ENCODE measurements at places on chromosomes 2 and 18.

DNA sequence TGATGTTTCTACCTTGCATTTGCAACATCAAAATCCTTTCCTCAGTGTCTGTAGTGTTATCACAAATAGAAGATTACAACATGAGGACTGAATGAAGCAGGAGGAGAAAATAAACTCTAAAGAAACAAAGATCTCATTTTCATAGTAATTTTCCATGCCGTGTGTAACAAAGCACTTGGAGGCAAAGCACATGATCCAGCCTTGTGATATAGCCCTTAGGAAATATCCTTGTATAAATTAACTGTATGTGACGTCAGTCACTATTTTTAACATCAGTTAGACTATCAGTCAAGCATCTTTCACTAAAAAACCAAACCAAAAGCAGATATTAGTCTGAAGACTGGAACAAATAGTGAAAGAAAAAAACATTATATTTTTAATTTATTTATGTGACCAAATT is 492.1 kb upstream of the CNTNAP5 start:
- no peak for DNase-seq

- DNase-seq, result no peak
These were observed 80.4 kb downstream of the STK39 start for GRCh38 chr2:168166902-168167510.

- DNase-seq, result no peak
These were observed 640.4 kb upstream of the CHAC2 start for GRCh38 chr2:53127061-53127650.

DNA sequence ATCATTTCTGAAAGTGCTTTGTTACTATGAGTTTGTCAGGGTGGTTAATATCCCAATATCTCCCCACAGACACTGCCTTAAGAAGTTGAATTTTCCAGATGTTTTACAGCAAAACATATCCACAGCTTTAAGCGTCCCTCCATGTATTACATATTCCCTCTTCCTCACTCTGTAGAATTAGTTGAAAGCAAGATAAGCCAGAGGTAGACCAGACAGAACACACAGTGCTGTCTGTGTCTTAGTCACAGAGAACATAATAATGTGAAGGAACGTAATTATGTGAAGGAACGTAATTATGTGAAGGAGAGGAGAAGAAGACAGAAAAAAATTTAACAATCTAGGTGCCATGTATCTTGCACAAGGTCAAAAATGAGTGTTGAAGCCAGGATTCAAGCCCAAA is 81.9 kb upstream of the LRATD1 start:
- DNase-seq, result no peak

- DNase-seq, result no peak
These were observed 111.9 kb upstream of the LYPD6 start for GRCh38 chr2:149218497-149218896.

DNA sequence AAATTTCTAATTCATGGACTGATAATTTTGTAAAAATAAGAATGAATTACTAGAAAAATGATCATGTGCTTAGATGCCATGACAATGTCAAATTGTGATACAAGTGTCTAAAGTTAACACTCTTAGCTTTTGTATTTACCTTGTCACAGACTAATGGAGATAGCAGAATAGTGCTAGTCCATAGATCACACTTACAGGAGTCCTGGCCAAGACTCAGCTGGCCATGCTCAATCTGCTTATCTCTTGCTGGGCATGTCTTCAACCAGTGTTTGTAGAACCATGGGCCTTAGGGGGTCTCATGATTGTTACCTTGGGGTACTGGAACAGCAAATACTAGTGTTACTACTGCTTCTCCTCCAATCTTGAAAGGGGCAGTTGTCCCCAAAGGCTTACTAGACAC is 44.0 kb downstream of the TET3 start:
- DNase-seq, result no peak

GRCh38 chr2:151297882-151298281 is 8.4 kb upstream of the NMI start:
- no peak for DNase-seq

DNA sequence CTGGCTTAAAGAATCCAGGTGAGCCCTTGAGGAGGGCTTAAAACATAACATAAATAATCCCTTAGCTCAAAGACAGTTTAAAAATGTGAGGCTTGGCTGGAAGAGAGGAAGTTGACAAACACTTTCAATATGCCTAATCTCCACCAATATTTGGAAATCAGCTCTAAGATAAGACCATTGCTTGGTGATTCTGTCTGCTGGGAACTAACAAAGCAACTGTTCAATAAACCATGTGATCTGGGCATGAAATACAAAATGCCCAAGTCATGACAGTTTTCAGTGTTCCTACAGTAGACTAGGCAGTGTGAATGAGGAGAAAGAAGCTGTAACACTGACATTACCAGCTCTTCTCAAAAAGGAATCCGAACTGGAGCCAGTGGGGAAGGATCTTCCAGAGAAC is 10.7 kb downstream of the MFF start:
- DNase-seq, result no peak

GRCh38 chr18:65146482-65147021 is 604.3 kb upstream of the CDH7 start:
- DNase-seq, result no peak

DNA sequence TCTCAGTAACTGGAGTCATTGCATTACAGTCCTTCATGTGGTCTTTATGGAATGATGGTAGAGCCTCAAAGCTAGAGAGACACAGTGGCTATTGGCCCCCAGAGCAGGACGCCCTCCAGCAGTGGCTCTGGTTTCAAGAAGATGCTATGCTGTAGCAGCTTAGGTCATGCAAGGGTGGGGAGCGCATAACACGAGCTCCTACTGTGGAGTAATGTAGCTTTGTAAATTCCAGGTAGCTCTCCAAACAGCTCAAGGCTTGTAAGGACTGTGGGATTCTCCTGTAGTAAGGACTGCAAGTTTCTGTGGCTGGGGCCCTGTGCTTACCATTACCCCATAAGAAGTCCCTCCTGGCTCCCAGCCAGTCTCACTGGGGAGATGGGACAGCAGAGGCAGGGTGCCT is 15.6 kb downstream of the APLF start:
- DNase-seq, result no peak

GRCh38 chr2:111160758-111161157 is 40.0 kb downstream of the BCL2L11 start:
- no peak for DNase-seq

DNA sequence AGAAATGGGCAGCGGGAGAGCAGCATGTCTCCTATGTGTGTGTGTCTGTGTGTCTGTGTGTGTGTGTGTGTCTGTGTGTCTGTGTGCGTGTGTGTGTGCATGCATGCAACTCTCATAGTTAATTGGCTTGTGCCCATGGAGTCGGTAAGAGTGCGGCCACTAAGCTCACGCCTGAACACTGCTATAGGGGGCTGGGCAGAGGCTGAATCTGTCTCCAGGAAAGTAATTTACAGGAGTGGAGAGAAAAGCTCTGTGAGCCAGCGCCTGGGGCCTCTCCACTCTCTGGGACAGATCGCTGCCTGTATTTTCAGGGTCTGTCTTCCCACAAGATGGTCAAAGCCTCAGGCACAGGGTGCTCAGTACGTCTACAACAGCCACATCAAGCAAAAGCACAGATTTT is 553.4 kb downstream of the TNS1 start:
- no peak for DNase-seq

- no peak for DNase-seq
These were observed 234.3 kb downstream of the ALK start for GRCh38 chr2:29687121-29687520.

GRCh38 chr2:199336546-199336945 is 121.2 kb downstream of the SATB2 start:
- no peak for DNase-seq

- DNase-seq, result no peak
These were observed 9.8 kb downstream of the TMEM131 start for GRCh38 chr2:97985998-97986397.

GRCh38 chr18:44521668-44522022 is 159.0 kb upstream of the SETBP1 start:
- no peak for DNase-seq

DNA sequence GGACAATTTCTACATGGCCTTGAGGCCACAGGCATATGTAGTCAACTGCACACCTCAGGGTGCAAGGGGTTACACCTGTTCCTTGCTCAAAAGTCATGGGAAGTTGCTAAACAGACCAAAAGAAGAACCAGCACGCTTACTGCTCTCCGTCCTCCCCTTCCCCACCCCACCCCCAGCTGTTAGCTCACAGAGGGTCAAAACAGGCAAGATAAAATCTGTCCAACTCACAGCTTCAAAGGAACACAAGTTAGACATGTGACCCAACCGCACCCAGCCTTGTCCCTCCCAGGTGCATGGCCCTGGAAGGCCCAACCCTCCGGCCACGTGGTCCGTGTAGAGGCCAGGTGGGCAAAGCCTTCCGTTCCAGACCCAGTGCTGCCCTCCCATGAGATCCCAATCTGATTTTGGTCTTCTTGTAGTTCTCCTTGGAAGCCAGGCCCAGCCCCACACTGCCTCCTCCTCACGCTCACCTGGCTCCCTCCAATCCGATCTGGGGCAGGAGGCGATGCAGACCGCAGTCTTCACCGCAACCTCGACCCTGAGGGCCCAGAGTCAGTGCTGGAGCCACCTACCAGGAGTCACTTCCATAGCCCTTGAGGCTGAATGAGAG is 14.5 kb upstream of the ASPRV1 start:
- DNase-seq, result no peak

DNA sequence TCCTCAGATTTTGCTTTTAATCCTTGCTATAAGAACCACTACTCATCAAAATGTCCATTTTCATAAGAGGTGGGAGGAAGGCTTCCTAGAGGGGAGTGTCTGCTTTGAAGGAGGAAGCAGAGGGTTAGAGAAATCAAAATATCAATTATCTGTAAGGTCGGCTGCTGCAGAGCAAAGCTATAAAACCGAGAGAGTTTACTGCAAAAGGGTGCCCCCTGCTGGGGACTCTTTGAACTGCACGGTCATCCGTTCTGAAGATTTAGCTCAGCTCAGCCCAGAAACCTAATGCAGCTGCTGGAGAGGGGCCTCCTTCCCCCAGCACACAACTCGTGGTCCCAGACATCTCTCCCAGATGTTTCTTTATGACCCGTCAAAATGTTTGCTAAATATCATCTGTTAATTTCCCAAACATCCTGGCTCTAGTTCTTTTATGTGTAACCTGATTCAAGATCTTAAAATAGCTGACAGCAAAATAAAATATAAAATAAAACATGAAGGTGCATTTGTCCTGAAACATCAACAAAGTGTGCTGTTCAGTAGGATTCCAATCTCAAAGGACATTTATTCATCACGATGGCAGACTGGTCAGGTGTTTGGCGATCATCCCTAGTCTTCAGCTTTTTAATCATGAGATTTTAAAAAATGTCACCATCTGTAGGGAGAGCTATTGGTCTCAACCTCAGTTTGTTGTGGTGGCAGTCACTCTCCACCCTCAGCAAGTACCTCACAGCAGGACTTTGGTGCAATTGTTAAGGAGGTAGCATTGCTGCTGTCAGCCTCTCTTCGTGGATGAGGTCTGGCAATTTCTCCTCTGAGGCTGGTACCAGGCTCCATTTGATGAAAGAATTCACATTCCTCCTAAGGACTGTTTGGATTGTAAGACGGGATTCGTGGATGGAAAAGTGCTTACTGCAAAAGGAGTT is 185.9 kb downstream of the MTX2 start:
- DNase-seq, result peak; percentile 23

- DNase-seq, result no peak
These were observed 65.4 kb upstream of the ACAA2 start for GRCh38 chr18:49878567-49879270.

GRCh38 chr18:77433076-77433475 is 183.4 kb downstream of the GALR1 start:
- no peak for DNase-seq

DNA sequence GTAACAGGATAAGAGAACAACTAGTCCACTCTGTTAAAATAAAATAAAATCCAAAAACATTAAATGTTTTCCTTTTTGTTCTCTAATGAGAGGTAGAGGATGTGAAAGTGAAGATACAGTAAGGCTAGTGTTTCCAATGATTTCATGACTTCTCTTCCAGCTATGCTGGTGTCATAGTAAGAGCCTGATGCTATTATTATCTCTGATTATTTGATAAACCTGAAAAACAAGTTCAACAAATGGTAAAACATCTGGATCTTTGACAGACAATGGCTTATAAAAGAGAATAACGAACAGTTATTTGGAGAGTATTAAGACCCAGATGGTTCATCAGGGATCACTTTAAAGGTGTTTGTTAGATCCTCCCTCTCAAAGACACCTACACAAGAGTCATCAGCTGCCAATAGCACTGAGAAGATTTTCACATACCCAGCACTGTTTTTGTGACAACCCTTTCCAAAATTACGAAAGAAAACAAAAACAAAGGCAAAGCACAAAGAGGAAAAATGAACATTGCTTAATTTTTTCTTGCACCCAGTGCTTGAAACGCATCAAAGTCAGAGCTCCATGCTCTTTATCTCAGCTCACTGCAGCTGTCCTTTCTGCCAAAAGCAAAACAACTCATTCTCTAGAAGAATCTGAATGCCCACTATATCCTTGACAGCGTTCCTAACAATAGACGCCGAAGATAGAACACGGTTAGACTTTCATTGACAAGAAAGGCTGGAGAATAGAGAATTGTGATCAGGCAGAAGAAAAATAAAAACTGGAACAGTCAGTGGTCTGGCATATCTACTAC is 168.6 kb downstream of the SLC8A1 start:
- DNase-seq, result no peak

DNA sequence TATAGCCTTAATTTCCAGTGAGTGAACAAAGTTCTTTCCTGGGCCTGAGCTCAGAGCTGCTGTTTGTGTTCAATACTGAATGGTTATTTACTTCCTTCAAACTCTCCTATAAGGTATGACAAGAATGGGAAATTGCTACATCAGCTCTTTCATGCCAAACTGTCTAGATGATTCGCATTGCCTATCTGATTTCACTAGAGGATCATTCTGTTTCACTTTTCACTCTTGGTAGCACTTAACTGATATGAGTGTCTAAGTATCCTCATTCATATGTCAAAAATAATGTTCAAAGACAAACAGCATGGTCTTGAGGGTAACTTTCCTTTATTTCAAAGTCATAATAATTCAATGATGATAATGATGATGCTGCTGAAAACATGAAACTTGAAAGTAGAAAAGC is 32.9 kb upstream of the SCG2 start:
- no peak for DNase-seq

DNA sequence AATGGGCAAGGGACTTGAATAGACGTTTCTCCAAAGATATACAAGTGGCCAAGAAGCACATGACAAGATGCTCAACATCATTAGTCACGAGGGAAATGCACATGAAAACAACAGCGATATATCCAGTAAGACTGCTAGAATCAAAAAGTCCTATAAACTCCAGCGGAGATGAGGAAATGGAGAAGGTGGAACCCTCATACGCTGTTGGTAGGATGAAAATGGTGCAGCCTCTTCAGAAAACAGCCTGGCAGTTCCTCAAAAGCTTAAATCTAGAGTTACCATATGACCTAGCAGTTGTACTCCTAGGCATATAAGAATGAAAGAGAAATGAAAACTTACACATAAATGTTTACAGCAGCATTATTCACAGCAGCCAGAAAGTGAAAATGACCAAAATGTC is 48.1 kb downstream of the HPCAL1 start:
- DNase-seq, result no peak

GRCh38 chr18:21449367-21450290 is 150.9 kb downstream of the ESCO1 start:
- no peak for DNase-seq

DNA sequence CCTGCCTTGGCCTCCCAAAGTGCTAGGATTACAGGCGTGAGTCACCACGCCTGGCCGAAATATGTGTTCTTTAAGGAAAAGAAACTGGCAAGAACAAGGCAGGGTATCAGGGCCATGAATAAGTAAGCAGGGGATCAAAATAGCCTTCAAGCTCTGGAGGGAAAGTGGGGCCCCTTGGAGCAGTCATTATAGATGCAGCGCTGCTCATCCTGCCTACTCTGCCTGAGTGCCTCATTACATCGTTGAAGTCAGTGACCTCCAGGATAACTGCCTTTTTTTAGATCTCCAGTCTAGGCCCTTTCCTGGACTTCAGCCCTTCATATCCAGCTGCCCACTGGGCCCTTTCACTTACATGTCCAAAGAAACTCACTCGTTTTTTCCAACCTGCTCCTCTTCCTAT is 69.8 kb upstream of the PPM1B start:
- DNase-seq, result no peak
